ENCODE measurements at places on chromosomes 5 and 9.

GRCh38 chr5:129902816-129903215, 1.4 kb upstream of the CHSY3 start:
- no peak for DNase-seq
- peaks cover 12% of the 10 kb centered on the region for H3K4me1 ChIP-seq
- peaks cover 63% of the 10 kb centered on the region for H3K27me3 ChIP-seq
- peaks cover 2% of the 10 kb centered on the region for H3K36me3 ChIP-seq

DNA sequence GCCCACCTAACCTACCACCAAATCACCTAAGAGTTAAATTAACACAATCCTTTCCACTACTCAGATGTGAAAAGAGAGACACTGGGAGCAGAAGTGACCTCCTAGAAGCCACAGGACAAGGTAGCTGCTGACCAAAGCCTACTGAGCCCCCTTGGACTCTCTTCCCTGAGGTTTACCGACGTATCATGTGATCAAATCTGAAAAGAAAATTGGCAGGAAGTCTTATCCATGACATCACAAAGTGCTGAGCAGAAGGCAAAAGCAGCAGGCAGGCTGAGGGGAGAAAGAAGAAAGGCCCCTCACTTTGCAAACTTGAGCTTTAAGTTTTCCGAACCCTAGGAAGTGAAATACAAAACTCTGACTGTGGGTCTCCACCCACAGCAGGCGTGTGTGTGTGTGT, 11.1 kb downstream of the PRELID2 start:
- no peak for DNase-seq
- no peaks in the 10 kb centered on the region for H3K4me1 ChIP-seq
- no peak overlapping the region for H3K4me3 ChIP-seq
- no peaks in the 10 kb centered on the region for H3K27me3 ChIP-seq
- H3K36me3 ChIP-seq, result no peaks in the 10 kb centered on the region

- peak overlapping the region; percentile 94 for H3K27ac ChIP-seq
- H3K27me3 ChIP-seq, result no peaks in the 10 kb centered on the region
Measured at GRCh38 chr9:2017331-2018161, 2.4 kb downstream of the SMARCA2 start.

GRCh38 chr5:96470785-96471184, 37.7 kb upstream of the PCSK1 start:
- DNase-seq, result no peak
- no peaks in the 10 kb centered on the region for H3K36me3 ChIP-seq
- H3K4me1 ChIP-seq, result no peaks in the 10 kb centered on the region

DNA sequence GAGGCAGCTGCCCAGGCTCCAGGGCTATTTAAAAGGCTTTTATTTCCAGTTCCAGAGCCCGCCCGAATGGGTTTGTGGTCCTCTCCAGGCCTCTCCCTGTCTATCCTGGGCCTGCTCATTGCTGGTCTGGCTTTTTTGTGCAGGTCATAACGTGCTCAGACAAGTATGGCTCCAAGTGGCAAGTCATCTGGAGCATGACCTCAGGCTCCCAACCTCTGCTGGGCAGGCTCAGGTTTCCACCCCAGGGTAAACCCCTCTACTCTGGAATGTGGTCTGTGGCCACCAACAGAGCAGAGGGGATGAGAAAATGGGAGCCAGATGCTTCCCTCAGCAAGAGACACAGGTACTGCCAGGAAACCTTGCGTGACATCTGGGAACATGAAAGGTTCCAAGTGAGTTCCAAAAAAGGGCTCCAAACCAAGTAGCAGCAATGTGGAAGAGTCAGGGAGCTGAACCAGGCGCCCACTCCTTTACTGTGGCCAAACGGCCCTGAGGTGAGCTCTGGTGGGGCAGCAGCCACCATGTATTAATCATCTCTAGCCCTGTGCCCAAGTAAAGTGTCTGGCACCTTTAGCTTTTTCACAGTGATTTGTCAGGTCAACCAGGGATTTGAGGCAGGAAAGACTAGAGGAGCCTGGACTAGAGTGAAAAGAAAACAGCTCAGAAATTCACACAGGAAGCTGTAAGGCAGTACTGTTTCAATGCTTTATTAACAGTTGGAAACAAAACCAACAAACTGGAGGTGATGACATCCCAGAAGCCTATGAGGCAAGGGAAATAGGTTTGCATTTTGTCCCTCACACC, 25.7 kb downstream of the PCDHGC5 start:
- H3K4me1 ChIP-seq, result peaks cover 31% of the 10 kb centered on the region
- peak overlapping the region; percentile 76 for H3K27ac ChIP-seq
- H3K27me3 ChIP-seq, result no peaks in the 10 kb centered on the region
- H3K4me3 ChIP-seq, result no peak overlapping the region

- no peaks in the 10 kb centered on the region for H3K4me1 ChIP-seq
- no peak for DNase-seq
- no peaks in the 10 kb centered on the region for H3K27me3 ChIP-seq
- H3K27ac ChIP-seq, result no peak overlapping the region
- H3K4me3 ChIP-seq, result no peak overlapping the region
Measured at GRCh38 chr9:94967482-94967881, 241.0 kb downstream of the AOPEP start.

DNA sequence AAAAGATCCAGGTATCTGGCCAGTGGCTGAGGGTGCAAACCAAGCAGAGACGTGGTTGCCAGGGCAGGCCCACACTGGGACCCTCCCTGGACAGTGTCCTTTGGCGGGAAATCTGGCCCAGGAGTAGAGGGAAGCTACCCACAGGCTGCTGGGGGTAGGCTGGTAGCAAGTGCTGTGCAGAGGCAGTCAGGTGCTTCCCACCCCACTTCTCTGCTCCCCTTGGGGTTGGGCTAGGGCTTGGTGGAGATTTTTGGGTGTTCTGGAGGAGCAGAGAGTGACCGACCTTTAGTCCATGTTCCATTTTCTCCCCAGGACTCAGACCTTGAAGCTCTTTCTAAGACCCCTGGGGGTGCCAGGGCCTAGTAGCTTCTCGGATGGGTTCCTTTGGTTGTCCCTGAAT, 5.6 kb downstream of the PRDM12 start:
- H3K36me3 ChIP-seq, result no peaks in the 10 kb centered on the region
- no peak overlapping the region for H3K4me3 ChIP-seq

- no peak overlapping the region for H3K4me3 ChIP-seq
- H3K27me3 ChIP-seq, result no peaks in the 10 kb centered on the region
- peaks cover 30% of the 10 kb centered on the region for H3K4me1 ChIP-seq
- H3K36me3 ChIP-seq, result peaks cover 20% of the 10 kb centered on the region
- no peak overlapping the region for H3K27ac ChIP-seq
Measured at GRCh38 chr9:114965564-114965963, 35.2 kb upstream of the TNFSF8 start.

DNA sequence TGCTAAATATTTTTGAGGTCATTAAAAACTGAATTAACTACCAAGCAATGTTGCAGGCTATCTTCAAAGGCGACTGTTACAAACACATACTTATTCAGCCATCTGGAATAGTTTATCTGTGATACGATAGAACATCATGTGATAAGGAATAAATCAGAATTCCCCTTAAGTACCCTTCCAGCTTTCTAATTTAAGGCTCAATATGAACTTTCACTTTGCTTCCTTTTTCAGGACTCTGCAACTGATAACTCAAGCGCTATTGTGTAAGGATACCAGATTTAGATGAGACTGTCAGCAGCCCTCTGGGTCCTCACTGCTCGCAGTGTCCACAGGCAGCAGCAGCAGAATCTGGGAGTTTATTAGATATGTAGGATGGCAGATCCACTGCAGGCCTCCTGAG, 416.3 kb downstream of the SPATA31D1 start:
- no peaks in the 10 kb centered on the region for H3K27me3 ChIP-seq
- no peak for DNase-seq
- no peak overlapping the region for H3K4me3 ChIP-seq
- H3K27ac ChIP-seq, result no peak overlapping the region
- H3K4me1 ChIP-seq, result no peaks in the 10 kb centered on the region

- H3K27me3 ChIP-seq, result no peaks in the 10 kb centered on the region
- H3K36me3 ChIP-seq, result no peaks in the 10 kb centered on the region
- no peak for DNase-seq
- no peak overlapping the region for H3K4me3 ChIP-seq
Measured at GRCh38 chr5:110361471-110361870, 365.0 kb downstream of the TMEM232 start.

GRCh38 chr5:56233230-56233629, at the start of gene ANKRD55:
Gene ANKRD55, minus strand, starts transcription at chr5:56233330. Its CDS starts 417 bp downstream, at chr5:56232913.
- H3K36me3 ChIP-seq, result no peaks in the 10 kb centered on the region
- no peak within 1 kb of the TSS for H3K4me3 ChIP-seq
- no peak for DNase-seq

DNA sequence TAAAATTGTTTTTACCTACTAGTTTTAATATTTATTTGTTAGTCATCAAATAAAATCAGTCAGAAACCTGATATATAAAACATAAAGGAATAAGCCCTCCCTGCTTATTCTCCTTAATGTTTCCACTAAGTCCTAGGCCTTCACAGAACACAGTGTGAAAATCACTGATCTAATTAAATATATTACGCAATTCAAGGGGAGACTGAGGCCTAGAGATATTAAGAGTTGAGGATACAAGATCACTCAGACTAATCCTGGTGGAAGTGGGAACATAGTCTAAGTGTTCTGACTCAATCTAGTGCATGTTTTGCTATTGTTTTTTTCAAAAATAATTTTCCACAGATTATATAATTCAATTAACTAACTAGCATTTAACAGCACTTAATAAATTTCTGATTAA, 401.1 kb downstream of the SLCO4C1 start:
- no peaks in the 10 kb centered on the region for H3K4me1 ChIP-seq
- H3K27me3 ChIP-seq, result no peaks in the 10 kb centered on the region
- DNase-seq, result no peak
- H3K27ac ChIP-seq, result no peak overlapping the region

GRCh38 chr5:169408171-169408570, 107.2 kb upstream of the SLIT3 start:
- H3K27me3 ChIP-seq, result no peaks in the 10 kb centered on the region
- DNase-seq, result no peak
- no peaks in the 10 kb centered on the region for H3K36me3 ChIP-seq

DNA sequence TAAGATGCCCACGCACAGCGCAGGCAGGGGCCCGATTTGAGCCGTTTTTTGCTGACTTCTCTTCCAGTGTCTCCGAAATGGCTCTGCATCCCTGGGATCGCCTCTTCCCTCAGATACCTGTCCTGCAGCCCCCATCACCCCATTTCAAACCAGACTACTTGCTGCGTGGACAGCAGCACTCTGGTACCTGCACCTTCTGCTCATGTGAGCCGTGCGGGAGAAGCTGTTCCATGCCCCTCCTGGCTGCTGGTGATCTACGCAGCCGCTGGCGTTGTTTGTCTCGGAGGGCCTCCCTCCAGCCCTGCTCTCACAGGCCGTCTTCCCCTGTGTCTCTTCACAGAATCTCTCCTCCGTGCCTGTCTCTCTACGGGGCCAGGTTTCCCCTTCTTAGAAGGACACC, 13.4 kb downstream of the CEP72 start:
- no peak for DNase-seq
- H3K27ac ChIP-seq, result no peak overlapping the region
- no peaks in the 10 kb centered on the region for H3K4me1 ChIP-seq

- peaks cover 4% of the 10 kb centered on the region for H3K4me1 ChIP-seq
- no peaks in the 10 kb centered on the region for H3K27me3 ChIP-seq
- no peak for DNase-seq
- no peak overlapping the region for H3K4me3 ChIP-seq
Measured at GRCh38 chr5:67360047-67360446, 163.4 kb upstream of the CD180 start.

DNA sequence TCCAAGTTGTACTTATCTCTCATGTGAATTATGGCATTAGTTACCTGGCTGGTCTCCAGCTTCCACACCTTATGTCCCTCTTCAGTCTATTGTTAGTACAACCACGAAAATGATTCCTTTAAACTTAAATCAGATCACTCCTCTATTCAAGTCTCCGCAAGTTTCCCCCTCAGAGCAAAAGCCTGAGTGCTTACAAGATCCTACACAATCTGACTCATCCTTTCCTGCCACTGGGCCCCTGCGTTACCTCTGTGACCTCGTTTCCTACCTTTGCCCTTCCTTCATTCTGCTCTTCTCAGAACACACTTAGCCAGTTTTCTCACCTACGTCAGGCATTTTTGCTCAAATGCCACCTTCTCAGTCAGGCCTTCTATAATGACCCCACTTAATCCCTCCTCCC, 45.1 kb upstream of the GLIS3 start:
- peak overlapping the region; percentile 28 for H3K27ac ChIP-seq
- H3K4me1 ChIP-seq, result peaks cover 9% of the 10 kb centered on the region
- H3K4me3 ChIP-seq, result no peak overlapping the region
- H3K36me3 ChIP-seq, result no peaks in the 10 kb centered on the region

- H3K4me3 ChIP-seq, result no peak overlapping the region
- DNase-seq, result no peak
- no peaks in the 10 kb centered on the region for H3K36me3 ChIP-seq
- H3K27ac ChIP-seq, result no peak overlapping the region
- H3K4me1 ChIP-seq, result no peaks in the 10 kb centered on the region
Measured at GRCh38 chr5:103703617-103704016, 141.0 kb upstream of the NUDT12 start.

DNA sequence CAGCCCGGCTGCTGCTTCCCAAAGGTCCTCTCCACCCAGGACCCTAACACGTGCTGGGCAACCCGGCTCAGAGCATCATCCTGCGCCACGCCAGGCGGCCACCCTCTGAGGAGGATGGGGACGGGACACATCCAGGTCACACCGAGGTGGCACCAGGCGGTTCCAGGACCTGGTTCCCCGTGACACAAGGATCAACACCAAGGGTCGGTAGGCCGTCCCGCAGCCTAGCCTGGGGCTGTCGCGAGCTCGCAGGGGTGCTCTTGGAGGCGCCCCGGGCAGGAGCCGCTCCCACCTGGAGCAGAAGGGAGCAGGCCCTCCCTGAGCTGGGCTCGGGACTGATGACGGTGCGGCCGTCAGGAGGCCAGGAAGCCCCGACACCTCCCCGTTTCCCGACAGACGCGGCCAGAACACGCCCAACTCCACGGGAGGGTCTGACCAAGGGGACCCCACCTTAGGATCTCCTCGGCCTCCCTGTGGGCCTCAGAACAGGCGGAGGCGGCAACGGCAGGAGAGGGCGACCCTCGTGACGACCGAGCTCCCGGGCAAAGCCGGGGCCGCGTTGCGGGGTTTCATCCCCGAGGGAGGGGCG, 6.3 kb downstream of the EXD3 start:
- no peak overlapping the region for H3K4me3 ChIP-seq
- H3K27ac ChIP-seq, result no peak overlapping the region
- DNase-seq, result no peak
- H3K4me1 ChIP-seq, result peaks cover 2% of the 10 kb centered on the region
- no peaks in the 10 kb centered on the region for H3K27me3 ChIP-seq

GRCh38 chr5:168578538-168579487, at the start of gene PANK3:
Gene PANK3, minus strand, starts transcription at chr5:168579368. Its CDS starts 85 bp downstream, at chr5:168579283.
- DNase-seq, result no peak
- H3K4me3 ChIP-seq, result peak within 1 kb of the TSS; percentile 93
- no peaks in the 10 kb centered on the region for H3K27me3 ChIP-seq
- peaks cover 30% of the 10 kb centered on the region for H3K4me1 ChIP-seq
- H3K36me3 ChIP-seq, result peaks cover 37% of the 10 kb centered on the region
- peak within 1 kb of the TSS; percentile 95 for H3K27ac ChIP-seq

DNA sequence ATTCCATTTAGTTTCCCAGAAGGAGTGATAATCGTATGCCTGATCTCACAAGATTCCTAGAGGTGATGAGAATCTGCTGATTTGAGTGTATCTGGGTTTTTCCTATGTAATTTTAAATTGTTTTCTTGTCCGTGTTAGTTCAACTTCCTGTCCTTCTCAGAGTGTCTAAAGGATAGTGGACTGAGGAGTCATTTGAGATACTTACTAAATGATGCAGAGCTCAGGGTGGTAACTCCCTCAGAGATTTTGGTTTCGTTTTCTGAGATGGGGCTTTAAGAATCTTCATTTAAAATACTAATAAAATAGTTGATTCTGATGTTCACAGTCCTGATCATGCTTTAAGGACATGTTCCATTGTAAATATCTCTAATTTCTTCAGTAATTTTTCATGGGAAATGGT, 30.3 kb downstream of the MELK start:
- no peak overlapping the region for H3K27ac ChIP-seq
- no peaks in the 10 kb centered on the region for H3K4me1 ChIP-seq
- no peaks in the 10 kb centered on the region for H3K27me3 ChIP-seq
- DNase-seq, result no peak
- peaks cover 60% of the 10 kb centered on the region for H3K36me3 ChIP-seq

- H3K36me3 ChIP-seq, result no peaks in the 10 kb centered on the region
- H3K4me1 ChIP-seq, result no peaks in the 10 kb centered on the region
- no peaks in the 10 kb centered on the region for H3K27me3 ChIP-seq
- no peak overlapping the region for H3K27ac ChIP-seq
Measured at GRCh38 chr9:118318770-118319431, 614.7 kb downstream of the TLR4 start.

Data from activated naive CD8-positive, alpha-beta T cell treated with anti-CD3 and anti-CD28 coated beads for 36 hours (primary cell).